ENCODE measurements at places on chromosomes 7 and 10. TPM values are rescaled to one million over a fixed set of nuclear protein-coding genes. Genes with fewer than 3 reads are reported as not detected.

Gene EBLN1
- not detected for total RNA-seq

Gene MMP21
- not detected for total RNA-seq

Gene CHAT
- not detected for total RNA-seq

Gene NUTM2E
- not detected for total RNA-seq

Gene ACSM6
- not detected for total RNA-seq

Gene CACUL1
- total RNA-seq, result 13.4 TPM

Gene DCLRE1A
- total RNA-seq, result 3.0 TPM

Gene ATP6V0A4
- total RNA-seq, result 0.13 TPM

Gene TFPI2
- 15.0 TPM for total RNA-seq

Gene FGF8
- total RNA-seq, result not detected

Gene ADIRF
- total RNA-seq, result 0.33 TPM

Gene CPN1
- total RNA-seq, result not detected

Gene NUPR2
- 0.38 TPM for total RNA-seq
